ENCODE measurements at places on chromosomes 7 and 10.

DNA sequence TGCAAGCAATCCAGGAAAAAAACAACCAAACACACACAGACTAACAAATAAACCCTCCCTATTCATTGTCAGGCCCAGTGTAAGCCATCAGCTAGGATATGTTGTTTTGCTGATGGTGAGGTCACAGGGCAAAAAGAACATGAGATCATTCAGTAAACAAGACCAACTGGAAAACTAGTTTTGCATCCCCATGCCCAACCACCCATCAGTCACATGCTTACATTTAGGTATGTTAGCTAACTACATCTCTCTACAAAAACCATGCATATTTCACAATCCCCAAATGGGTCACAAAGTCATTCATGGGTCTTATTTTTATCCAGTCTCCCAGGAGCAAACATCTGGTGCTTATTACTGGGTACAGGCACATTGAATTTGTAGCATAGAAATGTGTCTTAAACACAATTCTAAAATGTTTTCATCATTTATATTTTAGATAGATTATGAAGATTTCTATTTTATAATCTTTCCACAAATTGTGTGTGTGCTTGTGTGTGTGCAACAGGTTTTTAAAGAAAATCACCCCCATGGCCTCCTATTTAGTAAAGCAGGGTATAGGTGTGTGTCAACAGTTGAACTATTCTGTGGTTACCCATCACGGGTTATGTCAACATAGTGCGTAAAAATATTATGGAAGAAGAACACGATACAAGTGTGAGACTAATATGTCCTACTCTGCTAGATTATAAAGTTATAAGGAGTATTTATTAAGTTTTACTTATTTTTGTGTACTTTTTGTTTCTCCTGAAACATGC, 103.8 kb upstream of the AKR1E2 start:
- DNase-seq, result peak; percentile 92

DNA sequence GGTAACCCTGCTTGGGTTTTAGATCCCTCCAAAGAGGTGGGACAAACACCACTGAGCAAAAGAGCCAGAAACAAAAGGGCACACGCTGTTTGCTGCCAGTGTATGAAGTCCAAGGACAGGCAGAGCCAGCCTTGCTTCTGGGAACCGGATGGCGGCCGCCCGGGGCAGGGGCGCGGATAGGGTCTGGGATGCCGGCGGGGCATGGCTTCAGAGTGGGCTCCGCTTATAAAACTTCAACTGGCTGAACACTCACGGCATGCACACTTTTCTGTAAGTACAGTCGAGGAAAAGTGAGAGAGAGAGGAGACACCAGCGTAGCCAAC, 62.6 kb downstream of the ASB13 start:
- no peak for DNase-seq

DNA sequence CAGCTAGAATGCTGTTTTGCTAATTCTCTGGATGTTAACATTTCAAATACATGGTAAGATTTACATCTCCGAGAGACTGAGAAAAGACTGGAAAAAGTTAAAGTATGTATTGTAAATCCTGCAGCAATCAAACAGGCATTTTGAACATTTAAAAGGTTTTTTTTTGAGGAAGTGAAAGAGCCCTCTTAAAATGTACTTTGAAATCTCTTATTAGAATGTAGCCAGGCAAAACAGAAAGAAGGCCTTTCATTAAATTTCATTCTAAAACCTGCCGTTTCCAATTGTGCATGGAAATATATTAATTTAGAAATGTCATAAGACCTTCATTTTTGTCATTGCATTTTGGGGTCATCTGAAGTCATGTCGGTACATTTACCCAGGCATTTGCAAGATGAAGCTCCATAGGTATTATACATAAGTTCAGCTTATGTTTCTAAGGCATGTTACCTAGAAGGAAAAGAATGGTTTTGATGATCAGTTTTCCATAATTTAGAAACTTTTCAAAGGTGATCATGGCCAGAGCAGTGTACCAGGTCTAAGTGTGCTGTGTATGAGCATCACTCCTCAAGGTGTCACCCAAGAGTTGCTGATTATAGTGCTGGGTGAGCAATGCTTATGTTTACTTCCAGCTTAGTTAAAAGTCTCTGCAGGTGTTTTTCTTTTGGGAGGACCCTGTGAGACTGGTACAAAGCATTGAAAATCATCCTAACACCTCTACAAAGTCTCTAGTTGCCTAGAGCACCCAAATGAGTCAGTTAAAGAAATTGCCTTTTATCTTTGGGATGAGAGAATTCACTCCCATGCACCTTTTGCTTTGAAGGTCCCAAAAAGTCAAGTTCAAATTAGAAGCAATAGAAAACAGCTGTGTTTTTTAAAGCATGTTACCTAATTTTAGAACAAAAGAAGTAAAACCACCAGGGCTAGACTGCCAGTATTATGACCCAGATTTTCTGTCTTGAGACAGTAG, 7.1 kb downstream of the ZNF736 start:
- DNase-seq, result peak; percentile 25

DNA sequence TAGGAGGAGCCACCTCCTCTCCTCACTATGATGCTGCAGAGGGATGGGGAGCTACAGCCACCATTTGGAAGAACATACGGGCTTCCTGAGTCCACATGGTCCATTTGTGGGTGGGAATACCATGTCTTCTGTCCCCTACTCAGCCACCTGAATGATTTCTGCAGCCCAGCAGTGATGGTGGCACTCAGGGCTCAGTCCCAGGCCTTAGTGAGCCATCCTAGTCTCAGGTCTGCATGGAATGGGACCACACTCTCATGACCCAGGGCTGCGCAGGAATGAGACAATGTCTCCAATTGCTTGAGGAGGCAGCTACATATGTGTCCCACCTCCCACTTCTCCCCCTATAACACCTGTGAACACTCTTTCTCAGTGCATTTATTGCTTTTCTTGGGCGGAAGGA, 4.8 kb downstream of the SFTPA1 start:
- DNase-seq, result no peak

- DNase-seq, result no peak
These were observed 129.0 kb upstream of the NFE2L3 start for GRCh38 chr7:26022982-26023381.

- no peak for DNase-seq
These were observed 88.7 kb downstream of the HIP1 start for GRCh38 chr7:75650062-75650461.

GRCh38 chr10:89837165-89838043, 136.0 kb downstream of the KIF20B start:
- peak; percentile 45 for DNase-seq

DNA sequence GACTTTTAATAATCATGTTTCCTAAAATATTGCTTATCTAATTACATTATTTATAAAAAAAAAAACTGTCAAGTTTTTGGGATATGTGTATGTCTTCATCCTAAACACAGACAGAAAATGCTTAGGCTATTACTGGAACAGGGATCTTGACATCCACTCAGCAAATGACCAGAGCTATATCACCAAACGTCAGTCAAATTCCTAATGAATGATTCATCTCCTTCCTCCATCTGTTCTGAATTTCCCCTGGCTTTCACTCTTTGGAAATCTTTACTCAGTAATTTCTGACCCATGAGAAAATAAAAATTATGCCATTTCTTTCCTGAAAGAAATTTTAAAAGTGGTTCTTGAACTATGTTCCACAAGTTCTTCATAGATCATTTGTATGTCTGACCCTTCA, 552.4 kb upstream of the KCND2 start:
- peak; percentile 94 for DNase-seq

- DNase-seq, result no peak
These were observed 62.1 kb upstream of the NCAPG2 start for GRCh38 chr7:158766570-158767281.

- no peak for DNase-seq
These were observed 41.8 kb upstream of the LRGUK start for GRCh38 chr7:134085311-134085710.

DNA sequence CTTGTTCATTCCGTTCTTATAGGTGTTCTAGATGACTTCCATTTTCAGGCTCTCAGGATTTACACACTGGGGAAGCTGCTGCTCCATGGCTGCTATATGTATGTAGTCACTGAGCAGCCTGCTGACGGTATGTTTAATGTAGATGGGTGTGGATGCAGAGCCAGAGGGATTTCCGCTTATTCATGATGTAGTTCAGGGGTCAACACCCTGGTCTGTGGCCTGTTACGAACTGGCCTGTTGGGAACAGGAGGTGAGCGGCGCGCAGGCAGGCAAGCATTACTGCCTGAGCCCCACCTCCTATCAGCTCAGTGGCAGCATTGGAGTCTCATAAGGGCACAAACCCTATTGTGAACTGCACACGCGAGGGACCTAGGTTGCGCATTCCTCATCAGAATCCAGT, 33.9 kb downstream of the DNAJB6 start:
- no peak for DNase-seq

DNA sequence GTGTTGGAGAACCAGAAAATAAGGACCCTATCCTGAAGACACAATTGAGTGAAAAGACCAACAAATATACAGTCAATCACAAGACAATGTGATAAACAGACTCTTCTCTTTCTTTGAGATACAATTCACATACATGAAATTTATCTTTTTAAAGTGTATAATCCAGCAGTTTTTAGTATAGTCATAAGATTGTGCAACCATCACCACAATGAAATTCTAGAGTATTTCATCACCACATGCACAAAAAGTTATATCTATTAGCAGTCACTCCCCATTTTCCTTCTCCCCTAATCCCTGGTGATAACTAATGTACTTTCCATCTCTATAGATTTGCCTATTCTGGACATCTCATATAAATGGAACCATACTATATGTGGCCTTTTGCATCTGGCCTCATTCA, 8.2 kb upstream of the SORBS1 start:
- DNase-seq, result peak; percentile 22

- DNase-seq, result no peak
These were observed 217.8 kb upstream of the FRMD4A start for GRCh38 chr10:14548474-14548873.

DNA sequence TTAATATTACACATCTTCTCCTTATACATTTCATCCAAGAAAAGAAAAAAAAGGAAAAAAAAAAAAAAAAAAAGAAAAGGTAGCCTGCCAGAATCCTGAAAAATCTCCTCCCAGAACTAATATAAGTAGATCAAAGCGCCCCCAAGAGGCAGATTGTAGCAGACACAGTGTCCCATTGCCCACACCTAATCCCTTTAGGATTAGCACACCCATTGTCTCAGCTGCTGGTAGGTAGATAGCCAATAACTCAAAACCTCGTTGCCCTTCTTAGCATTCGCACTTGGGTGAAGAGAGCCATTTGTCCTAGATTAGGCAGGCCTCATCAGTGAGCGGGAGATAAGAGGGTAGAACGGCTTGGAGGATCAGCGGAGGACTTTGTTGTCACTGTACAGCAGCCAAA, 100.2 kb upstream of the SORCS1 start:
- no peak for DNase-seq

DNA sequence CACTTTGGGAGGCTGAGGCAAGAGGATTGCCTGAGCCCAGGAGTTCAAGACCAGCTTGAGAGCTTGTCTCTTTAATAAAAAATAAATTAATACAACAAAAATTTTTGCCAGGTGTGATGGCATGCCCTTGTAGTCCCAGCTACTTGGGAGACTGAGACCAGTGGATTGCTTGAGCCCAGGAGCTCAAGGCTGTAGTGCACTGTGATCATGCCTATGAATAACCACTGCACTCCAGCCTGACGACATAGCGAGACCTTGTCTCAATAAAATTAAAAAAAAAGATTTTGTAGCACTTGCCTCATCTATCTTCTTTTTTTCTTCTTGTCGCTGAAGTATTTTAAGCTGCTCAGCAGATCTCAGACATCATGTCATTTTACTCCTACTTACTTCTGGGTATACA, 26.3 kb downstream of the CREM start:
- no peak for DNase-seq

DNA sequence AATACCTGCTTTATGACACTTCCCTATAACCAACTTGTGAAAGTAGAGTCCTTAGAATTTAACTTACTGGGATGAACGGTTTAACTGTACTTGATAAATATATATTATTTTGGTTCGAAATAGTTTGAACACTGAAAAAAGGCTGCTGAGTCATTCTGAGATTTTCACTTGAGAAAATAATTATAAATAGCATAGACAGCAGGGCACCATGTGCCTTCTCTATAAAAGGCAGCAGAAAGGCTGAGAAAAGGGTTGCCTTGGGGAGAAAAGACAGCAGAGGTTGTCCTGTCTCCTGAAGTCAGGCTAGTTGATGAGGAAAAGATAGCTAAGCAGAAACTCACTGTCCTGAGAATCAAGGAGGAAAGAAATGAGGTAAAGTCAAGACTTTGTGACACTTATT, 92.4 kb downstream of the CTTNBP2 start:
- DNase-seq, result peak; percentile 38

DNA sequence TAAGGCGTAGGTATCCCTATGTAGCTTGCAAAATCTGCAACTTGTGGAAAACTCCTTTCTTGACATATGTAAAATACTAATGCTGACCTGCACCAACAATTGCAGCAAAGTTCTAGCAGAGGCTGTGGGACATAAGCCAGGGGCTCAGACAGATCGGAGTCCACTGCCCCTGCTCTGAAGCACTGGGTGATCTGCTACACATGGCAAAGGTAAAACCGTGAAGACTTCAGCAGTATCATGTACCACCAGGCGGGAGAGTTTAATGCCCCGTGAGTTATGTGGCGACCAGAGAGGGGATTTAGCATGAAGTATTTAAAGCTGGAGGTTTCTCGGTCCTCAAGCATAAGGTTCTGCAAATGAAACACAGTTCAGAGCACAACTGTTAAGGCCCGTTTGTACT, 76.4 kb downstream of the ABCC2 start:
- no peak for DNase-seq

- DNase-seq, result no peak
These were observed 57.1 kb downstream of the AOAH start for GRCh38 chr7:36667007-36667745.

DNA sequence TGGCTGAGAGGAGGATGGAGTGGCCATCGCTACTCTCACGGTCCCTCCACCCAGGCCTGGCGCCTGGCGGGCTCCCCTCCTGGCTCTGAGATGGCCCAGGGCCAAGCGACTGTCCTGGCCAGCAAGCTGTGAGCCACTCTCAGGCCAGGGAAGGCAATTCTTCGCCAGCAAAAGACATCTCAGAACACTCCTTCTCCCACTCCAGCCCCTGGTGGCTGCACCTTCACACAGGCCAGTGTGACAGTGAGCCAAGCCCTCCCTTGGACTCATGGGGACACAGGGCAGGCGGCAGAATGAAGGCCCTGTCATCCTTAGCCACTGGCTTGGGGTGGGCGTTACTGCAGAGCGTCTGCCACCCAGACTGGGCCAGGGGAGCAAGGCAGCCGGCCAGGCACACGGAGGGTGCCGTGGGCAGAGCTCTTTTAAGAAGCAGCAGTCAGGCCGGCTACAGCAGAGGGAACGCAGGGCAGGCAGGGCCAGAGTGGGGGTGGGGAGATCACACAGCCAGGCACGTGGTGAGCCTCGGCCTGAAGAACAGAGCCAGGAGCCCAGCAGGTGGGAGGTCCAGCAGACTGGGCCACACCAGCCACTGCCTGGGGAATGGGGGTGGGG, 14.4 kb downstream of the STK32C start:
- peak; percentile 33 for DNase-seq
